ENCODE measurements at places on chromosomes 1 and 21. TPM values are rescaled to one million over a fixed set of nuclear protein-coding genes. Genes with fewer than 3 reads are reported as not detected.

GRCh38 chr21:34983680-34984086, 65.4 kb downstream of the RUNX1 start:
- no peak overlapping the region for H3K27ac ChIP-seq
- no peak overlapping the region for H3K4me3 ChIP-seq
- peaks cover 5% of the 10 kb centered on the region for H3K4me1 ChIP-seq
- H3K36me3 ChIP-seq = no peaks in the 10 kb centered on the region

- no peak overlapping the region for H3K4me3 ChIP-seq
- no peaks in the 10 kb centered on the region for H3K36me3 ChIP-seq
- no peaks in the 10 kb centered on the region for H3K27me3 ChIP-seq
- H3K27ac ChIP-seq = no peak overlapping the region
Measured at GRCh38 chr1:84920159-84920558, 27.2 kb upstream of the LPAR3 start.

GRCh38 chr1:225655509-225656258, 2.8 kb upstream of the ENAH start:
- no peak overlapping the region for H3K4me3 ChIP-seq
- H3K27me3 ChIP-seq = no peaks in the 10 kb centered on the region
- peak; percentile 21 for DNase-seq
- peak overlapping the region; percentile 100 for H3K27ac ChIP-seq
- peaks cover 51% of the 10 kb centered on the region for H3K4me1 ChIP-seq

- peaks cover 54% of the 10 kb centered on the region for H3K27me3 ChIP-seq
- DNase-seq = no peak
- H3K36me3 ChIP-seq = no peaks in the 10 kb centered on the region
- no peak overlapping the region for H3K4me3 ChIP-seq
- peaks cover 21% of the 10 kb centered on the region for H3K4me1 ChIP-seq
Measured at GRCh38 chr1:158179301-158180041, 1.2 kb upstream of the CD1D start.

DNA sequence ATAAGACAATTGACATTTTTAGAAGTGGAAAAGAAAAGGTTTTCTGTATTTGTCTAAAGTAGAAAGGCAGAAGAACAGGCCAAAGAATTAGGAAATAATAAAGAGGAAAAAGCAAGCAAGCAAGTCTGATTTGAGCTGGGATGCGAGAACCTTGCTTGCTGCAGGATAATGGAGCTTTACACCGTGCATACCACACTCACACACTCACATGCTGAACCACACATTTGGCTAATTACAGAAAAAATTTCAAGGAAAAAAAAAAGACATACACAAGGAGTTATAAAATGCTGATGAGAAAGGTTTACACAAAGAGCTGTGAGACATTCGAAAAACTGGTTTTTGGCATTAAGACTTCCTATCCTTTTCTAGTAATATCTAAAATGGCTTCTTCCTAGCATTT, 593.9 kb downstream of the KIF26B start:
- peaks cover 7% of the 10 kb centered on the region for H3K36me3 ChIP-seq
- no peaks in the 10 kb centered on the region for H3K27me3 ChIP-seq
- no peaks in the 10 kb centered on the region for H3K4me1 ChIP-seq
- no peak overlapping the region for H3K4me3 ChIP-seq

The TMEM240 gene
- 22.1 TPM for total RNA-seq

Data from esophagus muscularis mucosa (tissue), 4 donors.